Cardiac ventricle fibroblast (primary cell): ENCODE measurements at places on chromosomes 3 and 15. TPM values are rescaled to one million over a fixed set of nuclear protein-coding genes. Genes with fewer than 3 reads are reported as not detected.

The MLF1 gene
- total RNA-seq: 4.4 and 4.5 TPM in 2 replicates

The HESX1 gene
- total RNA-seq: 0.19 and 0.49 TPM in 2 replicates

The GPR62 gene
- 0.12 TPM in 1 of 2 replicates, not detected in the other for total RNA-seq

The HEG1 gene
- total RNA-seq: 145 and 149 TPM in 2 replicates

The CPB1 gene
- total RNA-seq: not detected in 2 replicates

The GAP43 gene
- total RNA-seq: 1.9 and 4.9 TPM in 2 replicates

The MYEF2 gene
- 0.29 TPM in 1 of 2 replicates, not detected in the other for total RNA-seq

The NRG4 gene
- 0.68 TPM in 1 of 2 replicates, not detected in the other for total RNA-seq

The C2CD4A gene
- 0.05 and 0.06 TPM in 2 replicates for total RNA-seq

The GASK1A gene
- total RNA-seq: 0.15 and 0.75 TPM in 2 replicates

The CEP97 gene
- 3.3 and 4.1 TPM in 2 replicates for total RNA-seq

The PLCH1 gene
- not detected in 2 replicates for total RNA-seq

The PLSCR2 gene
- total RNA-seq: not detected in 2 replicates

The CDC25A gene
- 0.87 and 0.93 TPM in 2 replicates for total RNA-seq

The ATP10A gene
- 0.62 and 1.1 TPM in 2 replicates for total RNA-seq

The GOLGA6L7 gene
- not detected in 2 replicates for total RNA-seq

The TRIM42 gene
- not detected in 2 replicates for total RNA-seq

The CPA3 gene
- not detected in 2 replicates for total RNA-seq

The HDDC3 gene
- 9.4 and 15.7 TPM in 2 replicates for total RNA-seq

The CD96 gene
- total RNA-seq: not detected in 2 replicates

The GREM1 gene
- 0.06 and 0.10 TPM in 2 replicates for total RNA-seq

The JAGN1 gene
- total RNA-seq: 34.1 and 40.8 TPM in 2 replicates

The PLA2G4E gene
- not detected in 2 replicates for total RNA-seq

The GOLGA8S gene
- 0.19 and 0.39 TPM in 2 replicates for total RNA-seq
